ENCODE measurements at places on chromosomes 7 and 10.

DNA sequence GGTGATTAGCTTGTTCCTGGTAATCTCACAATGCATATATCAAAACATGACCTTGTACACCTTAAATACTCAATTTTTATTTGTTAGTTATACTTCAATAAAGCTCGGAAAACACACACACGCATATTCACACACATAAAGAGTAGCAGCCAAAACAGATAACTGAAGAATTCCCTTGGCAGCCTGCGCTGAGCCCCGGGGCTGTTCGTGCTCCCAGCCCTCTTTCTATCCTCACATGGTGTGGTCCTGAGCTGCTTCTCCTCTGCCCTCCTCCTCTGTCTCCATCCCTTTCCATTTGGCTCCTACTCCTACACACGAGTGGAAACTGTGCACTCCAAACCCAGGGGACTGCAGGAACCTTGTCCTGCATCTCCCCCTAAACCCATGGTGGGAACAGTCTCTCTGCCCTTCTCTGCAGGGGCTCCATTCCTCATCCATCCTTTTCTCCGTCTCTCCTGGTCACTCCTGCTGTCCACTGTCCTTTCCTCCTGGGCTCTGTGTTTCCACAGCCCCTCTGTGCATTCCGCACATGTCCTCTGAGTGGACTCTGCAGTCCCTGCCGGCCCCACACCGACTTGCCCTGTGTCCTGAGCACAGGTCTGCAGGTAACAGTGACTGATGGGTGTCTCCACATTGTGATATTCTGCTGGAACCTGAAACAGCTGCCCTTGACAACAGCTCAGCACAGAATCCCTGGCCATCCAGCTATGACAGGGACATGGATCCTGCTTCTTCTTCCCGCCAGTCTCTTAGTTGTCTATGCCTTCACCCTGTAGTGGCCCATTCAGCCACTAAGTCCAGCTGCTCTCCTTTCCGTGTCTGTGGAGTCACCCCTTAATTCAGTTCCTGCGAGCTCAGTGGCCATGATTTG lies 216.8 kb upstream of the ZNF32 start:
- DNase-seq = no peak

DNA sequence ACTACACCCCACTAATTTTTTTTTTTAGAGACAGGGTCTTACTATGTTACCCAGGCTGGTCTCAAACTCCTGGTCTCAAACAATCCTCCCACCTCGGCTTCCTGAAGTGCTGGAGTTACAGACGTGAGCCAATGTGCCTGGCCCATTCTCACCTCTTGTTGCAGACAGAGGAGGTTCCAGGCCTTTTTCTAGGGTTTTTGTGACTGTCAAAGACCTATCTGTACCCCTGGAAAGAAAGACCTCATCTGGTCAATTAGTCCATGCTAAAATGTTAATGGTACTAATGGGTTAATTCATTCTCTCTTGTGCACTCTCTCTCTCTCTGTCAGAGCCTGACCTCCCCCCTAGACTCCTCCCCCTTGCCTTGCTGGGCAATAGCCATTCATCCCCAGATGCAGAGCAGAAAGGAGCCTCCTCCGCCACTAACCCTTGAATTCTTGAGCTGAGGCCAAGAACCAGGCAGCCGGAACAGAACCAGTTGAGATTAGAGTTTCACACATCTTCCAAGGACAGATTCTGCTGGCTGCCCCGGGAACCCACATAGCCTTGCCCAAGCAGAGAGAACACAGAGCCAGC lies 209.7 kb downstream of the SKIDA1 start:
- no peak for DNase-seq

DNA sequence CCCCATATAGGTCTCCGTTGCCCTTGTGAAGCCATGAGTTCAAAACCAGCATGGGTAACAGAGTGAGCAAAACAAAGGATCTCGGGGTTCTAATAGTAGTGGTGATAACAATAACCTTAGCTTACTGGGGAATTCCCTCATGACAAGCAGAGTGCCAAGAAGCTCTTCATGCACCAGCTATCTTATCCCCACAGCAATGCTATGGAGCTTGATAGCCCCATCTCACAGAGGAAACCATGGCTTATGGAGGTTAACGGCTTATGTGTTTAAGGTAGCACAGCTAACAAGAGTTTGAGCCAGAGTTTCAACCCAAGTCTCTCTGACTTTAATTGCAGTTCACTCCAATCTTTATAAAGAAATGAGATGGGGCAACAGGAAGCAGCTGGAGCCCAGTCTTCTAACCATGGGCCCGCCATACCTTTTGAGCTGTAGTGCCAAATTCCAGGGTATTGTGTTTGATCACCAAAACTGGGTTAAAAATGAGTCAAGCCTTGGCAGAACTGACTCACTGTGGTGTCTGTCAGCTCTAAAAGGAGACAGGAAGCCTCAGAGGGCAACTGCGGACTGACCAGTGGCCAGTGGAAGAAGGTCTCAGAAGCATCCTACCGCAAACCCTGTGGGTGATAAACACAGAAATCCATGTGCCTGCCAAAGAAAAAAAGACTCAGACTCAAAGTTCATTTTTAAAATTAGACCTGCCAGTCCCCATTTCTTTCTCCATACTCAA lies 16.5 kb upstream of the PLAU start:
- no peak for DNase-seq

- DNase-seq = no peak
These were observed 8.5 kb upstream of the RSBN1L start for GRCh38 chr7:77687747-77688144.
